NCI-H1436 (cell line): ENCODE measurements at places on chromosomes 1 and 21.
A peak's percentile ranks its signal among the peaks of the same experiment; 100 is the strongest.

DNA sequence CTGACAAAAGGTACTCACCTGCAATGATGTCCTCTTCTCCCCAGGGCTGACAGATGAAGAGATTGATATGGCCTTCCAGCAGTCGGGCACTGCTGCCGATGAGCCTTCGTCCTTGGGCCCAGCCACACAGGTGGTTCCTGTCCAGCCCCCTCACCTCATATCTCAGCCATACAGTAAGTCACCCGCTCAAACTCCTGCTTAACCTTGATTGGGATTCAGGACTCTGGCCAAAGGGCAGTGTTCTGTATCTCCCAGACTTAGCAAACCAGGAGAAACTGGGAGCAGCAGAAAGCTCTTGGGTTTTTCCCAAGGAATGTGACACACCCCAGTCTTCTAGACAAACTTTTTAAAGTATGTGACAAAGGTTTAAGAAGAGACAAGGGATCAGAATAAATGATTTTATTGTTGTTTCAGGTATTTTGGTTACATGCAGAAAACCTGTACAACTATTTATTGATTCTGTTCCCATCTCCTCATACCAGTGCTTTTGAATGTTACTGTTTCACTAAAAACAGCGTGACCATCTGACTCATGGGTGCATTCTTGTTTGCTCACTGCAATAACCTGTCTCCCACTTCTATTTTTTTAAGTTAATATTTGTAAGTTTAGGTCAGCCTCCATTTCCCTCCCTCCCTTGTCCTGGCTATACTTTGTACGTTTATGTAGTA is 124.6 kb downstream of the PEX14 start:
- DNase-seq: no peak

DNA sequence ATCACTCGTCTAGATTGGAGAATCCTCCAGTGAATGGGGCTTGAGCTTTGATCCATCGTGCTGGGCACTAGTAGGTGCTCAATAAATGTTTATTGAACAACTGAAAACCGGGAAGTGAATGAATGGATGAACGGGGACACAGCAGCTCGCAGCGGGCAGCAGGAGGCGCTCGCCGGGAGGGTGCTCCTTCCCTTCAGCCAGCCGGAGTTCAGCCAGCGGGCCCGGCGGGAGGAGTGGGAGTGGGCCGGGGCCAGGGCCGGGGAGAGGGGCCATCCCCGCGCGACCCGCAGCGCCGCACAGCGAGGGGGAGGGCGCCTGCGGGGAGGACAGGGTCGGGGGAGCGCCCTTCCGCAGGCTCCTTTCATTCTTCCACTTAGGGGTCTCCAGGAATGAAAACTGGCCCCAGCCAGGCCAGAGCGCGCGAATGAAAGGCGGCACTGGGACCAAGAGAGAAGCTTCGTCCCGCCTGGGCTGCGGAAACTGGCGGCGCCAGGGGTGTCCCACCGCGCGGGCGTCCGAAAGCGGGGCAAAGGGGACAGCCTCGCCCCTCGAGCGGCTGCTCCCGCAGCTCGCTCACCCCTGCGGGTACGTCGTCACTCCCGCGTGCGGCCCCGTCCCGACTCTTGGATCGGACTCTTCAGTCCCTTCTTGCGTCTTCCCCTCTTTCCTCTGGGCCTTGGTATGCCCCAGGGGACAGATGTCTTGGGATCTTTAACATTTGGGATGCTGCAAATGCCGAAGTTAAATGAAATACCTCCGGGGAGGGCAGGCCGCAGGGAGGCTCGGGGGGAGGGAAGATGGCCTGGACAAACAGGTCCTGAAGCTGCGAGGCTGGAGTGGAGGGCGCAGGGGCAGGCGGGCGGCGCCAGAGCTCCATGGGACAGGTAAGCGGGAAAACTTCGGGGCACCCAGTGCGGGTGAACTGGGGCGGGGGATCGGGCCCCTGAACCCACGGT is 3.6 kb upstream of the INAVA start:
- no peak for DNase-seq

DNA sequence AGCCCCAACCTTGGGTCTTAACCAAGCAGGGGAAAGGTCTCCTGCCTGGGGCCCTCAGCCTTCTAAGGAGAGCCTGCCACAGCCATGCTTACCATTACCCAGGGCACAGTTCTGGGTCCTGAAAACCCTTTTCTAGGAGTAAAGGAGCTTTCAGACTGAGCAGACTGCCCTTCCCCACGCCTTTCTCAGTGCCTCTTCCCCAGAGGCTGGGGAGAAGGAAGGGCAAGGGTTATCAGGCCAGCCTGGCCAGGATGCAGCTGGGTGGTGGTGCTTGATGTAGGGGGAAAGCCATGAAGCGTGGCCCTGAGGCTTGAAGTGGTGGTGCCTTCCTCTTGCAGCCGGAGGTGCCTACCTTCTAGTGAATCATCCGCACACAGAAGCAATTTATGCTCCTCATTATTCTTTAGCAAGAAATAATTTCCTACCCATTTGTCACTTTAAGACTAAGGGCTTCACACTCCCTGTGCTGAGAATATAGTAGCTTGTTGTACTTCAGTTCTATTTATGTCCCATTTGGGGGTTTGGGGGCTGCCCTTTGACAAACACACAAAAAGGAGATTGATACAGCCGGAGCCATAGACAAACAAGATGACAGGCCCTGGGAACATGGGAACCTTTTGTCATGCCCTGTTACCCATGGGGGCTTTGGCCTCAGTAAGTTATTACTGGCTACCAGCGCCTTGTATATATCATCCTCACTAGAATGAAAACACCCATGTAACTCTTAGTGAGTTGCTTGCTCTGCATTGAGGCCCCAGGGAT is 40.7 kb downstream of the MAN1C1 start:
- DNase-seq: no peak

GRCh38 chr21:33492571-33492970 is 1.1 kb upstream of the DNAJC28 start:
- DNase-seq: no peak

- no peak for DNase-seq
Measured at GRCh38 chr1:100879422-100879821, 15.2 kb downstream of the EXTL2 start.

GRCh38 chr1:5370311-5370710 is 621.9 kb downstream of the NPHP4 start:
- no peak for DNase-seq

DNA sequence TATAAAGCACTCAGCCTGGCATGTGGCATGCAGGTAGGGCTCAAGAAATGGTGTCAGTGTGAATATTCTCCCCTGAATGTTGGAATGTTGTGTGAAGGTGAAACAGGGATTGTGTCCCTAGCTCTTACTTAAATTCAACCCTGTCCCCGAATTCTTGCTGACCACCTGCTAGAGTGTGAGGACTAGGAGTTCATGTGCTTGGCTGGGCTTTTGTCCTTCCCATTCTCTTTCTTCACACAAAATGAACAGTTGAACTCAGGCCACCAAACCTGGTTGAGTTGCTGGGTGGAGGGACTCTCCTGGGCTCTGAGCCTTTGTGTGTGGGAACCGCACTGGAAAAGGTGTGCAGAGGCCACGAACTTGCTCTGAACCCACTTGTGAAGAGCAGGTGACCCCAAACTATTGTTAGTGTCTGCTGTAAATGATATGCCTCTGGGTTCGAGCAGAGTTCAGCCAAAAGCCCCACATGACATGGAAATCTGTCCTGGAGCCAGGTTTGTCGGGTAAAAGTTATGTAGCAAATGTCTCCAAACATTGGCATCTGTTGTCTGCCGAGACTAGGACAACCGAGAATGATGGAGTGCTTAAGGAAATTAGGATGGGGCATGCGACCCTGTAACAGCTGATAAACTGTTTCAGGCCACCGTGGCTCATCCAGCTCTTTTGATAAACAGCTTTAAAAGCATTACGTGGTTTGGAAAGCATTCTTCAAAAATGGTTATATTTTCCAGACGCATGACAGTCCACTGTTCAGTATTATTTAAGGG is 144.2 kb downstream of the DHRS3 start:
- DNase-seq: no peak

- no peak for DNase-seq
Measured at GRCh38 chr1:214660900-214661299, 57.9 kb downstream of the CENPF start.

GRCh38 chr1:40862008-40862863 is at the start of gene CITED4:
Gene CITED4, minus strand, starts transcription at chr1:40862363. Its CDS starts 236 bp downstream, at chr1:40862127.
- peak; percentile 93 for DNase-seq

DNA sequence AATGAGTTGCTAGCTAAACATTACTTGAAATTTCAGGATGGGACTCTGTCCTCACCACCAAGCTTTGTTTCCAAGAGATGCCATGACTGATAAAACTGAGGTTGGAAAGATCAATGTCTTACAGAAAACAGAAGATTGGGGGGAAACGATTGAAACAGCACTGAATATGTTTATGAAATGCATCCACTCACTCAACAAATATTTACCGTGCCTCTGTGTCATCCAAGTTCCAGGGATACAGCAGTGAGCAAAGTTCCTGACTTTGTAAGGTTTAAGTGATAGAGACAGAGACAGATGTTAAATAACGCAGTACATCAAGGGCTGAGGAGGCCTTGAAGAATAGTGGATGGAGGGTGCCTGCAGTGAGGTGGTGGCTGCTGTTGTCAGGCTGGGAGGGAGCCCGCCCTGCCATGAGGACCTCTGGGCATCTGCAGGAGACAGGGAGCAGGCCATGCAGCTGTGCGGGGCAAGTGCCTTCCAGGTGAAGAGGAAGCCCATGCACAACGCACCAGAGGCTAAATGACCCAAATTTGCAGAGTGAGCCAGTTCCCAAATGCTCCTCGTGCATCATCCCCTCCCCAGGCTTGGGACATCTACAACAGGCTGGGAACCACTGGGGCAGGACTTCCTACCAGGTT is 108.0 kb downstream of the HLCS start:
- no peak for DNase-seq

- peak; percentile 60 for DNase-seq
Measured at GRCh38 chr1:33455539-33456501, 16.6 kb upstream of the ZSCAN20 start.

DNA sequence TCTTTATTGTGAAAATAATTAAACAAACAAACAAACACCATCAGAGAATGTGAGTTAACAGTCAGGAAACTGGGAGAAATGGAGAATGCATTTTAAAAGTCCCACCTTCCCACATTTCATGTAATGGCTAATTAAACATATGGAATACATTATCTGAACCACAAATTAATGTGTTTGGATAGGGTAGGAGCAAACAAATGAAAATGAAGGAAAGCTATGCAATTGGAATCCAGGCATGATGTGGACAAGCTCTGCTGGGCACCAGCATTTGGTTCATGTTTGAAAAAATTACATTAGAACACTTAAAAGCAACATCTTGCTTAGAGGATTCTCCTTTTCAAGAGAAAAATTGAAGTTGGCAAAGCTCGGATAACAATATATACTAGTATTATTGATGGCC is 628.1 kb downstream of the LMO4 start:
- no peak for DNase-seq

GRCh38 chr1:205632669-205633169 is 908 bp upstream of the ELK4 start:
- DNase-seq: no peak

GRCh38 chr1:45803299-45803780 is at the start of gene MAST2:
Gene MAST2, plus strand, starts transcription at chr1:45803612. Its CDS starts 284 bp downstream, at chr1:45803896.
- DNase-seq: peak; percentile 89

GRCh38 chr1:38370716-38371504 is 324.3 kb upstream of the POU3F1 start:
- no peak for DNase-seq

DNA sequence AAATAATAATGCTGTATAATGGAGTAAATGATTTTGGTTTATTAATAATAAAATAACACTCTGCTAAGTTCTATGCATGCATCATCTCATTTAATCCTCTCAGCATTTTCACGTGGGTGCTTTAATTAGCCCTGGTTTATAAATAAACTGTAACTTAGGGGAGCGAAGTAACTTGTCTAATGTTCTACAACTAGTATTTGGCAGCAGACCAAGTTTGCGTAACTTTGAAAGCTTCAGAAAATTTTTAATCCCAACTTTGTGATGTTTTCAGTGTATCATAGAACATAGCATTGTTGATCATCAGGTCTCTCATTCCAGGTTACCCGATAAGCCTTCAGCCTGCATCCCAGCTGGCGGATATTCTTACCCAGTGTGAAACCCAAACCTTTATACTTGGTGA is 322.4 kb upstream of the SGIP1 start:
- no peak for DNase-seq

DNA sequence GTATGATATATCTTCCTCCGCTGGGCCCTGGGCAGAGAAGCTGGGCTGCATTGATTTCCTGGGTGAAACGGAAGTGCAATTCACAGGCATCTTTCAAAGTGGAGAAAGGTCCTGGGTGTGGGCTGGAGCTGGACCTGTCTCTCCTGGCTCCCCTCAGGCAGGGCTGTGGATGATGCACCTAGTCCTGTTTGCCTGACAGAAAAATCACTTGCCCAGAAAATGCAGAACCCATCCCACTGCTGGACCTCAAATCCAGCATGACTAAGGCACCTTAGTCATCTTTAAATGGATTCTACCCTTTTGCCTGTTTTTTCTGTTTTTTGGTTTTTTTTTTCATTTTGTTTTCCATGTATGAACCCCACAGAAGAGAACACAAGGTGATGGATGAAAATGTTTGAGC is 49.7 kb downstream of the MYSM1 start:
- DNase-seq: no peak

DNA sequence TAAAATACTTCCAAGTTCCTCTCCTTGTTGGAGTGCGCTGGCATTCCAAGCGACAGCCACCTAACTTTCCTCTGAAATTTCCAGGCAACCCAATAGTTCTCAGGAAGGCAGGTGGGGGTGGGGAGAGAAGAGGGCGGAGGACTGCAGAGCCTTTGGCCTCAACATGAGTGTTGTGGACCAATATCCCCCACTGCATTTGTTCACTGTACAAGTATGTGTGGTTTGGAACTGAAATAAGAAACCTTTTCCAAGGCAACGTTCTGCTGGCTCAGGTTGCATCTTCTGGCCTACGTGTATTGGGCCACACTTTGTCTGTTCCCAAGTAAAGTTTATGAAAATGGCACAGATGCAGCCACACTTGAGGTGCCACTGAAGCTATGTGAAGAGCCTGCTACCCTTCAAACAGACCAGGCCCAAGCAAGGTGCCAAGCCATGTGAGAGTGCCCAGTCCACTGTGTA is 153.4 kb downstream of the DHRS3 start:
- DNase-seq: no peak

- DNase-seq: no peak
Measured at GRCh38 chr1:196546272-196547111, 61.7 kb downstream of the KCNT2 start.

DNA sequence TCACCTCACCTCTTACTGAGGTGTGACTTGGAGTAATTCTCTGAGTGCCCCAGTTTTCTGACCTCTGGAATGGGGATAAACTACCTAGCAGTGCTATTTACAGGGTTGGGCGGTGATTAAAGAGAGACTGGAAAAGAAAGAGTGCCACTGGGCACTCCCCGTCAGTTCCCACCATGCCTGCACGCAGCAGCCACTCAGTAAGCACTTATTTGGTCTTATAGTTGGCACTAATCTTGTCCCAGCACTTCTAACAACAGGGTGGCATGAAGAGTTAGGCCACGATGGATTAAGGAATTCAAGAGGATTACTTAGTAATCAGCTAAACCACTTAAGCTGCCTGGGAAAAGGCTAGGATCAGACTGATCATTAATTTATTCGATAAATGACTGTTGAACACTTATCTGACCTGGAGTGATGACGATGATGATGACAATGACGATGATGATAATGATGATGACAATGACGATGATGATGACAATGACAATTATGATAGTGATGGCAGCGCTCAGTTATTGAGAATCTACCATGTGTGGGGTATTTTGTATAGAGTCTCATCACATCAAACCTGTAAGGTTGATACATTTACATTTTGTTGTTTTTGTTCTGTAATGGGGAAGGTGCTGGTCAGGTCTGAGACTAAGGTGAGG is 5.4 kb downstream of the CITED4 start:
- no peak for DNase-seq

GRCh38 chr1:150321826-150322166 is 463 bp downstream of the PRPF3 start:
- DNase-seq: no peak

- no peak for DNase-seq
Measured at GRCh38 chr21:35649186-35649585, 411.1 kb downstream of the SETD4 start.
